ENCODE measurements at places on chromosomes 7 and 10. TPM values are rescaled to one million over a fixed set of nuclear protein-coding genes. Genes with fewer than 3 reads are reported as not detected.
A peak's percentile ranks its signal among the peaks of the same experiment; 100 is the strongest.

DNA sequence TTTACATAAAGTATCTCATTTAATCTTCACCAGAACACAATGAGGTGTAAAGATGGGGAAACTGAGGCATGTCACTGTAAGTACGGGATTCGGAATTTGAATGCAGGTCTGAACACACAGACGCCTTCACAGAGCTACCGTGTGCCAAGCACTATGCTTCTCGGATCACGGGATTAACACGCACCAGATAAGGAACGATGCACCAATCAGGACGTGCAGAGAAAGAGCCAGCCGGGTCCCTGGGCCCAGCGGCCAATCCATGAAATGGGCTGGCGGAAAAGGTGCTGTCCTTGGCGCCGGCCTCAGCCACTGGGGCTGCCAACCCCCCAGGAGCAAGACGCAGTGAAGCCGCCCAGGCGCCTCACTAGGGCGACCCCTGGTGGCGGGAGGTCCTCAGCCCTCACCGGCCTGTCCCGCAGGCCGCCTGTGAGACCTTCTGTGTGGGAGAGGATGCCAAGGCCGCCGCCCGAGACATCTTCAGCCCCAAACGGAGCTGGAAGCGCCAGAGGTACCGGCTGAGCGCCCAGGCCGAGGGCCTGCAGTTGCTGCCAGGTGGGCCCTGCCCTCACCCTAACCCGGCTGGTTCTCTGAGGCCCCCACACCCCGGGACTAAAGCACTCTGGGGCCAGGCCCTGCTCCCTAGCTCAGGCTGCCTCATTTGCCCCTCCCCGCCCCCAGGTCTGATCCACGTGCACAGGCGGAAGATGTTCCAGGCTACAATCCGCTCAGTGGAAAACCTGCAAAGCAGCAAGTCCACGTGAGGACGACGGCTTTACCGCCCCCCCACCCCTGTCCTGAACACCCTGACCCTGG, 15.6 kb downstream of the ATG9B start:
- no peaks in the 10 kb centered on the region for H3K27me3 ChIP-seq
- H3K27ac ChIP-seq, result peak overlapping the region; percentile 94
- DNase-seq, result peak; percentile 67
- peaks cover 51% of the 10 kb centered on the region for H3K4me1 ChIP-seq

The MBLAC1 gene
- 4.2 TPM for total RNA-seq

- H3K4me1 ChIP-seq, result peaks cover 9% of the 10 kb centered on the region
- H3K27me3 ChIP-seq, result peaks cover 37% of the 10 kb centered on the region
- no peaks in the 10 kb centered on the region for H3K36me3 ChIP-seq
- H3K27ac ChIP-seq, result no peak overlapping the region
- peak overlapping the region; percentile 26 for H3K4me3 ChIP-seq
Observed at GRCh38 chr7:148480479-148481146, 110.0 kb upstream of the C7orf33 start.

The AZGP1 gene
- not detected for total RNA-seq

DNA sequence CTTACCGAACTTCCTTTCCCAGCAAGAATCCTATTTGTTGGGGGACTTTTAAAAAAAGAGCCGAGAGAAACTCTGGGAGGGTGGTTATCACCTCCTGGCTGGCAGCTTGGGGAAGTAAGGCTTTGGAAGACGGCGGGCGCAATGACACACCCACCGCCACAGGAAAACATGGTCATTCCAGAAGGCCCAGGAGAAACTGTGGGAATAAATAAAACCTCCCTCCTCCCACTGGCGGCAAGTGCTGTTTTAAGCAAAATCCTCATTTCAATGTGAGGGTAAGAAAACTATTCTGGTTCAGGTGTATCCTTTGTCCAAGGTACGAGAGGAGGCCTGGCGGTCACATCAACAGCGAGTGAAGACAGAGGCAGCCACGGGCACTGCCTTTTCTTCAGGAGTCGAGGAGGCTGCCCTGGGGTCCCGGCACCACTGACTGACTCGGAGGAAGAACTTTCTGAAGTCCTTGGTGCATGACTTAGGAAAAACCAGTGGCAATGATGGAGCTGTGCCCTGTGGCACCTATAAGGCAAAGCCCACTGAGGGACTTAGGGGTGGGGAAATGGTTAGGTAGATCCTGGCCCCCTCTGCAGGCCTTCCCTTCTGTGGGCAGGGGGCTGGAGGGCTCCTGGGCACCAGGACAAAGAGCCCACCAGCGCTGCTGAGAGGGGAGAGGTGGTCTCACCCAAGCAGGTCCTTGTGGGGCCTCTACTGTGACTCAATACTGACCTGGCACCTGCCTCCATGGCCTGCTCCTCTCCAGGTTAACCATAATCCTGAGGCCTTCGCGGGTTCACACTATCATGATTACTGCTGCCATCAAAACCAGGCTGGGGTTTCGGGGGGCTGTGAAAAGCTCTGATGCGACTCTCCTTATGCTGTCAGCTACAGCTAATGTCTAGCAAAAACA, 21.4 kb downstream of the DNAJB12 start:
- H3K4me3 ChIP-seq, result peak overlapping the region; percentile 77
- peak overlapping the region; percentile 97 for H3K27ac ChIP-seq

GRCh38 chr7:127770885-127771284, 118.9 kb downstream of the SND1 start:
- no peaks in the 10 kb centered on the region for H3K27me3 ChIP-seq
- no peak for DNase-seq
- H3K4me1 ChIP-seq, result peaks cover 30% of the 10 kb centered on the region
- no peak overlapping the region for H3K4me3 ChIP-seq
- no peaks in the 10 kb centered on the region for H3K36me3 ChIP-seq

- H3K4me1 ChIP-seq, result no peaks in the 10 kb centered on the region
- H3K27ac ChIP-seq, result no peak overlapping the region
- no peaks in the 10 kb centered on the region for H3K27me3 ChIP-seq
Observed at GRCh38 chr10:124210263-124210662, 116.9 kb upstream of the CHST15 start.

The NPSR1 gene
- total RNA-seq, result not detected

DNA sequence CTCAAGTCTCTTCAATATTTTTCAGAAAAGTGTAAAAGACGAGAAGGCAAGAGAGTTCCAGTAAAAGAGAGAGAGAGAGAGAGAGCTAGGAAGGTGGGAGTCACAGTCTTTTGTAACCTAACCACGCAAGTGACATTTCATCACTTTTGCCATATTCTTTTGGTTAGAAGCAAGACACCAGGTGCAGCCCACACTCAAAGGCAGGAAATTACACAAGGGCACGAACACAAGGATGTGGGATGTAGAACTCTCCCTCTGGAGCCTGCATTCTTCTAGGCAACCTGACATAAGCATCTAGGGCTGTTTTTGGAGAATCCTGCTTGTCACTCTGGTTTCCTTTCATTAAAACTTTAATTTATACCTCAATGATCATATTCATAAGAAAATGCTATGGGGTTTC, 1213.1 kb downstream of the DNAJB9 start:
- no peak overlapping the region for H3K27ac ChIP-seq
- no peaks in the 10 kb centered on the region for H3K4me1 ChIP-seq
- no peaks in the 10 kb centered on the region for H3K27me3 ChIP-seq
- no peak overlapping the region for H3K4me3 ChIP-seq
- no peak for DNase-seq

The OR2F1 gene
- not detected for total RNA-seq
